ENCODE measurements at places on chromosomes 5 and 9. TPM values are rescaled to one million over a fixed set of nuclear protein-coding genes. Genes with fewer than 3 reads are reported as not detected.
A peak's percentile ranks its signal among the peaks of the same experiment; 100 is the strongest.

GRCh38 chr5:44331471-44332050, 57.7 kb downstream of the FGF10 start:
- no peak for DNase-seq

DNA sequence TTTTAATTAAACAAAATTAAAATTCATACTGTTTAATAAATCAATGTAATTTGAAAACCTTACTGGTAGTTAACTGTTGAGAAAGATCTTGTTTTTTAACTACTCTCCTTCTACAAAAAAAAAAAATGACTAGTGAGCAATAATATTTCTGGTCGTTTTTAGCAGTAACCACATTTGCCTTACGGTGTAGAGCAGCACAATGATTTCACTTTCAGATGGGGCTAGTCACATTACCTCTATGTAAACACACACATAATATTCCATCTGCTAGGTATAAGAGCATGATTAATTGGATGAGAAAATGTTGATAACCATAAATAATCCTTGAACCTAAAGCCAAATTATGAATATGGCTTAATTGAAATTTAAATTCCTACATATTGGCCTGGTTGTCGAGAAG, 198.1 kb downstream of the CHSY3 start:
- no peak for DNase-seq

Gene HTR4
- 1.0 TPM for total RNA-seq

Gene EQTN
- total RNA-seq, result 0.42 TPM

GRCh38 chr5:61860978-61861377, 445.0 kb upstream of the KIF2A start:
- no peak for DNase-seq

- no peak for DNase-seq
These were observed 47.7 kb upstream of the RICTOR start for GRCh38 chr5:39121922-39122321.

GRCh38 chr9:106772523-106773290, 90.3 kb upstream of the ZNF462 start:
- DNase-seq, result no peak

Gene MVB12B
- 8.6 TPM for total RNA-seq

DNA sequence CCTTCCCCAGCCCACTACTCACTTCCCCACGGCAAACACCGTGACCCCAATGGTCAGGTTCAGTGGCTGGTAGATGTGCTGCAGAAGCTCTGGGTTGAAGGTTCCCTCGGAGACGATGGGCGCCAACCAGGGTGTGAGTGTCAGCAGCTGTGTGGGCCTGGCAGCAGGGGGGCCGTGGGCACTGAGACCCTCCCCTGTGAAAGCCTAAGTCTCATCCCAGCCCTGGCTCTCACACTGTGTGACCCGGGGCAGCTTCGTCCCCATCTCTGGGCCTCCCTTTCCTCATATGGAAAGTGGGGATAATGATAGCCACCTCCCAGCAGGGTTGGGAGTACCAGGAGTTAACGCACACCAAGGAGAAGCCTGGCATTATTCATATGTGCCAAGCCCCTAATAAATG, 8.6 kb downstream of the GBGT1 start:
- DNase-seq, result no peak

- no peak for DNase-seq
These were observed 4.1 kb downstream of the TESK1 start for GRCh38 chr9:35609001-35609819.

GRCh38 chr5:1021136-1021968, 12.8 kb downstream of the NKD2 start:
- DNase-seq, result peak; percentile 72

- DNase-seq, result no peak
These were observed 356.7 kb downstream of the TMEM167A start for GRCh38 chr5:82720213-82721086.

DNA sequence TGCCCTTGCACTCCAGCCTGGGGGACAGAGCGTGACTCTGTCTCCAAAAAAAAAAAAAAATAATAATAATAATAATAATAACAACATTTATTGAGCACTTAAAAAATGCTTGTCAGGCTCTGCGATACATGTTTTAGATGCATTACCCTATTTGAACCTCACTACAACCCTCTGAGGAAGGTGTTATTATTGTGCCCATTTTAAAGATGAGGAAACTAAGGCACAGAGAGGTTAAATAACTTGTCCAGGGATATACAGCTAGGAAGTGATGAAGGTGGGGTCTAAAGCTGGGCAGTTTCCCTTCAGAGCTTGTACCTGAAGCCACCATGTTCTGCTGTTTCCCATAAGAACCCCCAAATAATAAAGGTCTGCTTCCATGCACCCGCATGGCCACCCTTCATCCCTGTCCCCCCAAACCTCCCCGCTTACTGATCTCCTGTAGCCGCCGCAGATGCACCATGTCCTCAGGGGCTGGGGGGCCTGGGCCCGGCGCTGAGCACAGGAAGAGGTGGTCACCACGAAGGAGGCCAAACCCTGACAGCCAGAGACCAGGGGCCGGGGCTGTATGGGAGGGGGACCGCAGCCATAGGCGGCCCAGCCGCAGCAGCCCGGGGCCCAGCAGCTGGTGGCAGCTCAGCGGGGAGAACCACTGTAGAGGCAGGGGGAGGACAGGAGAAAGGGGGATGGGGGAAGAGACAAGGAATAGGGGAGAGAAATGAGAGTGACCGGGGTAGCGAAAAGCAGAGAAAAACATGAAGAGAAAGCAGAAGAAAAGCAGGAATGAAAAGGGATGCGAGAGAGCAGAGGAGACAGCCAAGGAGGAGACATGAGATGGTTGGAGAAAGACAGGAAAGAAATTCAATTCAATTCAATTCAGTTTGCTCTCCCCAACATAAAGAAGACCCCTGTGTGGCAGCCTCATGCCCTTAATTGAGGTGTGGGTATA, 15.1 kb upstream of the FCHSD1 start:
- no peak for DNase-seq

Gene ALDH1A1
- total RNA-seq, result 16.7 TPM

- no peak for DNase-seq
These were observed 276.1 kb downstream of the PLK2 start for GRCh38 chr5:58183786-58184085.

GRCh38 chr5:175275748-175276147, 168.2 kb downstream of the DRD1 start:
- no peak for DNase-seq

Gene KIF4B
- total RNA-seq, result not detected

DNA sequence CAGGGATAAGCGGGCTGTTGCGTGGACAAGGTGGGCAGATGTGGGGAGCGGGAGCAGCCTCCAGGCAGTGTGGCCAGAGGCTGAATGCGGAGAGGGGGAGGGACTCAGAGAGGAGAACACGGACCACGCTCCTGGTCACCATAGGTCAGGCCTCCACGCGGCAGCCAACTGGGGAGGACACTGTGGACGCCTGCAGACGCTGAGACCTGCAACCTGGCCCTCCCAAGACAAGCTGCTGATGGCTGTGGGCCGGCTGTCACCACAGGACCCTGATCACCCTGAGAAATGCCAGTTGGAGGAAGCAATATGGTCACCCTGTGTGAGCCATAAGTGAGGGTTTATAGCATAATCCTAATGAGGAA, 16.8 kb downstream of the LPCAT1 start:
- DNase-seq, result no peak

DNA sequence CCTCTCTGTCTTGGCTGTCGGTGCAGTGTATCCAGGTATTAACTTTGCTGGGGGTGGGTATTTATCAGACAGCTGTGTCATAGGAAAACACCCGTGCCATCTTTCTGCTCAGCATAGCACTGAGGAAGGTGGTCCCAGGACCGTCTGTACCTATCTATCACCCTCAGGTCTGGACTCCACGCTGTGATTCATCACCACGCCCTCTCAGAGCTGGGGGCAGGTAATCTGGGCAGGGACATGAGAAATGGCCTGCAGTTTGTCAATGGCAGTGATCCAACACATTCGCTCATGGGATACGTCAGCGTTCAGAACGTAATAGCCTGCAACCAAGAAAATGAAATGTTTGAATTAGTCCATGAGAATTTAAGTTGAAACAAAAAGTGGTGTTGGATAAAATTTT, 151.6 kb upstream of the MAP1B start:
- no peak for DNase-seq

DNA sequence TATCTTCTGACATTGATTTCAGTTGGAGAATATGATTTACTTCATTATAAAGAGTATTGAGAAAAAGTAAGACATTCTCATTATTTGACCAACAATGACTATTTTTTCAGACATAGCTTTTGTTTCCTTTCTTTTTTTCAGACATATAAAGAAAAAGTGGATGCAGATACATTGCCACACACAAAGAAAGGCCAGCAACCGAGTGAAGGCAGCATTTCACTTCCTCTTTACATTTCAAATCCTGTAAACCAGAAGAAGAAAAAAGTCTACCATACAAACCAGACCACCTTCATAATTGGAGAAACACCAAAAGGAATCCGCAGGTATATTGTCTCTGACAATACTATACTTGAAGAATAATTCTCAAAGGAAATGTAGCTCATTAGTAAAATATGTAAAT, 128.9 kb downstream of the ERCC6L2 start:
- DNase-seq, result no peak

GRCh38 chr9:132488626-132489025, 78.6 kb downstream of the CFAP77 start:
- DNase-seq, result no peak

DNA sequence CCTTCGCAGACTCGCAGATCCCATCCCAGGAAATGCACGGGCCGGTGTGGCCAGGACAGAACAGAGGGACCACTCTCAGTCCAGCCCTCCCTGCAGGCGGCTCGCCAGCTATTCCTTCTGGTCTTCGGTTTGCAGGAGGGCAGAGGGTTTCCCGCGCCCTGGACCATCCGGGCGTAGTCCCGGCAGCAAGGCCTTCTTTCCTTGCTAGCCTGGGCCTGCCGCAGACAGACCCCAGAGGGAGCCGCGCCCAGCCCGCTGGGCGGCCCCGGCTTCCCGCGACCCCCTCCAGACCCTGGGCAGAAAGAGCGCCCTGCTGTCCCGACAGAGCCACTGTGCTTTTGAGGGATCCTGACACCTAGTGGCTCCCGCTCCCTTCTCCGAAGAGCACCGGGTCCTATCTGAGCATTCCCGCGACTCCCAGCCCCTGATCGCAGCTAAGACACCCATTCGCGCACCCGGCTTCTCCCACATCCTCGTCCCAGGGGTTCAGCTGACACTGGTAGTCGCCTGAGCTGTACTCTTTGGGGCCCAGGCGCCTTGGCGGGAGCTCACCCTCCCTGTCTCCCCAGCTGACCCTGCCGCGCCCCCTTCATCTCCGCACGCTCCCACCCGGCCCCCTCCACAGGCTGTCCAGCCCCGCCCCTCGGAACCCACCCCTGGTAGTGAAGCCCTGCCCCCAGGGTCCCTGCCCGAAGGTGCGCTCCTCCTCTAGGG, 1.1 kb downstream of the CFAP90 start:
- peak; percentile 91 for DNase-seq

DNA sequence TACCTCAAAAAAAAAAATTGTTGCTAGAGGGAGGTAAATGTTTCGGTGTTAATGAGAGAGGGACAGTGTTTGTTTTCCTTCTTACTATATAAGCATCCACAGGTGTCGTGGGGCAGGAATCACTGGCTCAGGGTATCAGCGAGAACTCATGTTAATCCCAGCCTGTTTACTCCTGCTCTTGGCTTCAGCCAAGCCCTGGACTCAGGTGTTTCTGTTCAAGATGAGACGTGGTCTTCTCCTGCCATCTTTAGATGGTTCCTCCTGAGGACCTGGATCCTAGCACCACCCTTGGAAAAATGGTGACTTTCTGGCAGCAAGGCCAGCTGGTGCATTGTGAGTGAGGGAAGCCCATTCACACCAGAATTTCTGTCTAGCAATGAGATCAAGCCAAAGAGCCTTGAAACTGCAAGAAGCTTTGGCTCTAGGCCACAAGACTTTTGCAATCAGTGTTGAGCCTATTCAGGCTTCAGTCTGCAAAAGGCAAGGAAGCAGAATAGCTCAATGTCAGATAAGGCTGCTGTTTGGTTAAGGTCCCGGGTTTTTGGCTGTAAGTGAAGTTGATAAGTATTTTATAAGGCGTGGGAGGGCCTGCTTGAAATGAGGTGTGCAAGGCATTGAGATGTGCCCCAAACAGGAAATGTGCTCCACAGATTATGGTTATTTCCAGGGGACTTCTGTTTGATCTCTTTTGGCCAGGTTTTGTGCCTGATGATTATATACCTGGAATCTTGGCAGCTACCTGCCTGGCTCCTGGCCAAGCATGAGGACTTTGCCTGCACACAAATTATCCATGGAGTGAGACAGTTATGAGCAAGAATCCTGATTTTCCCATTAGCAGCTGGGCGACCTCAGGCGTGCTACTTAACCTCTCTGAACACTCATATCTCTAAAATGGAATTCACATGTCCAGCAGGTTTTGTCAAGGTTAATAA, 99.8 kb downstream of the TENT4A start:
- DNase-seq, result peak; percentile 61

- DNase-seq, result no peak
These were observed 173.7 kb downstream of the CARTPT start for GRCh38 chr5:71892641-71893365.

DNA sequence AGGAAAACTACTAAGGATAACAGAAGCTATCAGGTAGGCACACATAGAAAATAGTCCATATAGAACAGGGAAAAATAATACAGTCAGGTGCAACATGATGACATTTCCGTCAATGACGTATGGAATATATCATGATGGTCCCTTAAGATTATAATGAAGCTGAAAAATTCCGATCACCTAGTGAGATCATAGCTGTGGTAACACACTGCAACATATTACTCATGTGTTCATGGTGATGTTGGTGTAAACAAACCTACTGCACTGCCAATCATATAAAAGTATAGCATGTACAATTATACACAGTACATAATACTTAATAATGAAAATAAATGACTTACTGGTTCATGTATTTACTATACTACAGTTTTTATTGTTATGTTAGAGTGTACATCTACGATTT, 60.0 kb downstream of the MEGF9 start:
- no peak for DNase-seq

DNA sequence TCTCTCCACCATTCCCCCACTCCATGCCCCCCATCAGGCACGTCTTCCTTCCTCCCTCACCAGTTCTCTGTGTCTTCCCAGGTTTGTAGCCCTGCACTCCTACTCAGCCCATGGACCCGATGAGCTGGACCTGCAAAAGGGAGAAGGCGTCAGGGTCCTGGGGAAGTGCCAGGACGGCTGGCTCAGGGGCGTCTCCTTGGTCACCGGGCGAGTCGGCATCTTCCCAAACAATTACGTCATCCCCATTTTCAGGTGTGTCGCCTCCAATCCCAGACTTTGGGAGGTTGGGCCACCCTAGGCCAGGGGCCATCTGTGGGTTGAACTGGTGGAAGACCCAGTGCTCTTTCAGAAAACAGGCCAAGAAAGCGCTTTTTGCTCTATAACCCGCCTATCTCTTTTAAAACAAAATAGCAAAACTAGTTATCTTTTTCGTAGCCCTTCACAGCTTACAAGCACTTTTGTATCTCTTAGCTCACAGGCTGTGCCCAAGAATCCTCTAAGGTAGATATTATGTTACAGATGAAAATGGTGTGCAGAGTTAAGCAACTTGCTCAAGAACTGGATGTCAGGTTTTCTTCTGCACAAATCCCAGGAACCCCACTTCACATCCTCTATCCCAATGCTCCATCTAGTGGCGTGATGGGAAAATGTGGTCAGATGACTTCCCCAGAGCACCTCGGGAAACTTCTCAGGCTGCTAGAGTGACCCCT, 56.2 kb downstream of the PLAC8L1 start:
- DNase-seq, result no peak

Gene CDO1
- total RNA-seq, result 3.5 TPM

Data from lower leg skin (tissue), 4 donors.